BE2C (cell line): ENCODE measurements at places on chromosomes 12 and 14.

DNA sequence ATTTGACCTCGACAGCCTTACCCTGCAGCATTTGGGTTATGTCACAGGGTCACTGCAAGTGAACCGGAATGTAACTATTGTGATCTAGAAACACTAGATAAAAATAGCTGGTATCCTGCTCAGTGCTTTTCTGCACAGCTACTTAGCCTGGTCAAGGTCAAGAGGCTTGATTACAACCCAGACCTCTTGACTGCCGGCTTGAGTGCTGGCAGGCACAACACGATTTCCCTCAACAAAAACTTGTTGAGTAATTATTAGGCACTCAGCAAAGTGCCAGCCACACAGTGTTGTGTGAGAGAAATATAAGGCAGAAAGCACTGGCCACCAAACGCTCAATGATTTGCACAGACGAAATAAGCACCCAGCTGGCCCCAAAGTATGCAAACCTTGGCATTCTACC, 156.7 kb downstream of the NUAK1 start:
- DNase-seq = no peak

DNA sequence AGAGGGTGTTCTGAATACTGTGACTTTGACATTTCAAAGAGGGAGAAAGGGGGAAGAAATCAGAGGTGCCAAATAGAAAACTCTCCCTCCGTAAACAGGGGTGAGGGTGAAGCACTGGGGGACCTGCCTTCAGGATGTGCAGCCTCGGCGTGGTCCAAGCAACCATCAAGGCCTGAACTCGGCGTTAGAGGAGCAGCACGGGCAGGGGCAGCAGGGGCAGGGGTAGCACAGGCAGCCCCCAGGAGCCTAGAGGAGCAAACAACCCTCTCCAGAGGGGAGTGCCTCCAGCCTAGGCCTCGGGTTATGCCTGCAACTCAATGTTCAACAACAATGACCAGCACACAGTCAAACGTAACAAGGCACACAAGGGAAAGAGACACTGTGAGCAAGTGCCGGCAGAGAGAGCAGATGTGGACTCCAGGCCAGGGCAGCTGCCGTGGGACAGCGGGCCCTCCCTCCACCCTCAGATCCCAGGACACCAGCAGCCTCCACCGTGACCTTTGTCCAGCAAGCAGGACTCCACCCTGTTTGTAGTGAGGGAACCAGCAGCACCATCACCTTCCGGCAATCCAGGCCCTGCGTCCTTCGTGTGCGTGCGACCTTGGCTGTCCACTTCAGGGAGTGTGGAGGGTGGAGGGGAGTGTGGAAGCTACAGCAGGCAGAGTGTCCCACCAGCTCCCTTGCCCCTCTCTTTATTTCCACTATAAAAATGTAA, 18.0 kb downstream of the GALNT9 start:
- DNase-seq = no peak

GRCh38 chr12:116697305-116697704, 40.6 kb downstream of the SPRING1 start:
- DNase-seq = peak; percentile 62

- no peak for DNase-seq
These were observed 420.8 kb downstream of the FUT8 start for GRCh38 chr14:65833267-65833880.

- DNase-seq = no peak
These were observed 162.6 kb upstream of the TMPO start for GRCh38 chr12:98352835-98353234.

DNA sequence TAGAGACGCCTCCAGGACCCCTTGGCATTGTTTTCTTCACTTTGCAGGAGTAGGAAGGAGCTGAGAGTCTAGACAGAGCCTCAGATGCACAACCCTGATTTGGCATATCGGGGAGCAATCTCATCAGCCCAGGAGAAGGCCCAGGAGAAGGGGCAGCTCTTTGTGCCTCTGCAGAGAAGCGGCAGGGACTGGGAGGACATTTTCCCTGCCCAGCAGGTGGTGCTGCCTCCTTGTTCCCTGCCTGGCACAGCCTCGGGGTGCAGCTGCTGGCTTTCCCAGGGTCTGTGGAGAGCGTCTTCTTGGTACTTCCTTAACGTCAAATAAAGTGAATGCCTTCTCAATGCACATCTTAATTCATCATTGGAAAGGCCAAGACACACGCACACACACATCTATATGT, 419.5 kb downstream of the TMEM121 start:
- DNase-seq = peak; percentile 52

GRCh38 chr14:67269298-67270060, 28.2 kb downstream of the PALS1 start:
- DNase-seq = no peak

DNA sequence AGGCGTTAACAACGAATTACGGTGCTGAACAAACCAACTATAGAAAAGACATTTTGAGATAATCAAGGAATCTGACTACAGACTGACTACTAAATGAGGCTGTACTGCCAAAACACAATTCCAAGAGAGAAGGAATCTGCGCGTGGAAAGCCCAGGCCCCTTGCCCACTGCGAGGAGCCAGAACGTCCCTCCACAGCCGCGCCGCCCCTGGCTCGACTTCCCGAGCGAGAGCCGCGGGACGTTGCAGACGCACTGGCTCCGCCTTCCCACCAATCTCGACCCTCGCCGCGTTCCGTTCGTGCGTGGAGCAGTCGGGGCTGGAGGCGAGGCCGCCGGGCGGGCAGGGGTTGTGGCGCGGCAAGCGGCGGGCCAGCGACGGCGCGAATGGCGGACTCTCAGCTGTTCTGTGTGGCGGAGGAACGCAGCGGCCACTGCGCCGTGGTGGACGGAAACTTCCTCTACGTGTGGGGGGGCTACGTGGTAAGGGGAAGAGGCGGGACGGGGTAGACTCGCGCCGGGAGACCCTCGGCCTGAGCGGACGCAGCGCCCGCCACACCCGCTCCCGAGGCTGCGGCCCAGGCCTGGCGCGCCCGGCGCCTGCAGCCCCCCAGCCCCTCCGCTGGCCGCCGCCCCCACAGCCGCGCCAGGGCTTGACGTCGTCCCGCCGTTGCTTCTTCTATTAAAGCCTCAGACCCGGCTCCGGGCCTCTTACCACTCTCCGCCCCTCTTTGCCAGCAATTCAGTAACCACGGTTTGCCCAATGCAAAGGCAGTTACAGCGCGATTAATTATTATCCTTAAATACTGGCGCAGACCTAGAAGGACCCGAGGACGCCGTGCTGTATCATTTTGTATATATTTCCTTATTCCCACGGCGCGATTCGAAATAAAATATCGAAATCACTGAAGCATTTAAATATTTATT, at the start of gene KLHDC1:
Gene KLHDC1 (plus strand): TSS at position 310 of the 924 bp plus-strand sequence. CDS start 75 bp downstream, at position 385.
- DNase-seq = peak; percentile 72

- DNase-seq = peak; percentile 81
These were observed at the start of gene HOXC5 for GRCh38 chr12:54032627-54033100. HOXC5 (plus strand) TSS chr12:54033050; CDS start chr12:54033123, 73 bp downstream.
